ENCODE measurements at places on chromosomes 3 and 15.
A peak's percentile ranks its signal among the peaks of the same experiment; 100 is the strongest.

- no peak for DNase-seq
Measured at GRCh38 chr3:185423178-185423577, 60.2 kb downstream of the MAP3K13 start.

DNA sequence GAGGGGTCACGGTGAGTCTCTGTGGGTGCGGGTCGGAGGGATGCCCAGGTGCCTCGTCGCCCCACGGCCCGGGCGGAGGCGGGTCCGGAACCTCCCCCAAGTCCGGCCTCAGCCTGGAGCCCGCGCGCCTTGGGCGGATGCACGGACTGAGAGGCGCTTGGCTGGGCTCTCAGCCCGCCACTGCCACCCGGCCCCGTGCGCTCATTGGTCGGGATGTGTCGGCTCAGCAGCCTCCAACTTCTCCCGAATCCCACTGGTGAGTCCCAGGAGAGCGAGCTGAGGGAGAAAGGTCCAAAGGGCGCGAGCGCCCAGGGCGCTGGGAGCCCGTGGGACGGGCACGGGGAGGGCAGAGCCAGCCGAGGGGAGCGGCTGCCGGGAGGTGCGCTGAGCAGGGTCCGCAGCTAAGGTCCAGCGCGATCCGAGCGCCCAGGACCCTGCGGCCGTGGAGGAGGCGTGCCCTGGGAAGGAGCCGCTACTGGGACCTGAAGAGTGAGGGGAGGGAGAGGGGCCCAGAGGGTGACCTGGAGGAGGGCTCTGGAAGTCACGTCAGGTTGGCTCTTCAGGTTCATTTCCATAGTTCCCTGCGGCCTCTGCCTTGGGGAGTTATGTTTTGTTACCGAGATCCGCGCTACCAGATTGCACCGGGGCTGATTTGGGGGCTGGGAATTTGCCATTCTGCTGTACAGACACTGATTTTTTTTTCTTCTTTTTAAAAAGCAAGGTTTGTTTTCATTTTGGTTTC lies at the start of gene MME:
Gene MME (plus strand): TSS at position 574 of the 742 bp plus-strand sequence. CDS start 3,849 bp downstream, outside the sequence.
- peak; percentile 7 for DNase-seq

GRCh38 chr3:169255511-169255910 lies 408.0 kb downstream of the MECOM start:
- DNase-seq = no peak

DNA sequence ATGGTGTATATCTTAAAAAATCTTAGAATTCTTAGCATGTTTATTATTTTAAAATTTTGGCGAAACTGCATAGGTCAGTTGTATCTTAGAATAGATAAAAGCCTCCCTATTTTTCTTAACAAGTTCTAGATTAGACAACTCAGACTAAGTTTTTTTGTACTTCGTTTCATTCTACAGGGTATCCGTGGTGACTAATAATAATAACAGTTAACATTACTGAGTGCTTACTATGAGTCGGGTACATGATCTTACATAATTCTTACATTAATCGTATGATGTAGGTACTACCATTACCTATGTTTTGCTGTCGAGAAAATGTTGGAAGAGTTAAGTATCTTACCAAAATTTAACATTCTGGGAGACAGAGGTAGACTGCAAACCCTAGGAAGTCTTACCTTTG lies 60.7 kb downstream of the UBE2E2 start:
- no peak for DNase-seq

- peak; percentile 51 for DNase-seq
Measured at GRCh38 chr3:158794936-158795518, 6.8 kb upstream of the MFSD1 start.

- DNase-seq = peak; percentile 99
Measured at GRCh38 chr15:85380217-85380811, at the start of gene AKAP13. TSS of gene AKAP13 (plus strand) at chr15:85380603. CDS start at chr15:85485721, 105,118 bp downstream.

DNA sequence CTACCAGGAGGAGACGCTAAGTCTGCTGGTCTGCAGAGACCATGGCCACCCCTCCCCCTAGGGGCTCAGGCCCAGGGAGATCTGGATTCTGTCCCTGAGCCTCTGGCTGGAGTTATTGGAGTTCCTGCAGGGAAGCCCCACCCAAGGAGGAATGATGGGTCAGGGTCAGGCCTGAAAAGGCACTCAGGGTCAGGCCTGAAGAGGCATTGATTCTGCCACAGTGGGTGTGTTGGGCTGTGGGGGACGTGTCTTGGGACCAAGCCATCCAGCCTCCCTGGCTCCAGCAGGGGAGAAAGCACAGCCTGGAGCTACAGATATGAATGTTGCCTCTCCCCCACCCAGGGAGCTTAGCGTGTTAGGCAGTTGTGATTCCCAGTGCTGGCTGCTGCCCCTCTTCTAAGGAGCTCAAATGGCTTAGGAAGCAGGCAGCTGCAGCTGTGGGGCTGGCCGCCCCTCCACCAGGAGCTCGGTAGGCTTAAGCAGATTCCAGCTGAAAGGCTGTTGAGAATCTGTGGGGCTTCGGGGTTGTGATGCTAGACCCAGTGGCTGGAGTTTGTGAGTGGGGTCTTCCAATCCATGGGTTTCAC lies 176.7 kb downstream of the CHL1 start:
- DNase-seq = no peak

GRCh38 chr15:98914626-98915025 lies 93.0 kb downstream of the PGPEP1L start:
- no peak for DNase-seq

- peak; percentile 60 for DNase-seq
Measured at GRCh38 chr15:40470423-40471104, at the start of gene CHST14. TSS of gene CHST14 (plus strand) at chr15:40470984. CDS start at chr15:40471214, 230 bp downstream.

- peak; percentile 71 for DNase-seq
Measured at GRCh38 chr3:196288141-196288460, 575 bp upstream of the PCYT1A start.

DNA sequence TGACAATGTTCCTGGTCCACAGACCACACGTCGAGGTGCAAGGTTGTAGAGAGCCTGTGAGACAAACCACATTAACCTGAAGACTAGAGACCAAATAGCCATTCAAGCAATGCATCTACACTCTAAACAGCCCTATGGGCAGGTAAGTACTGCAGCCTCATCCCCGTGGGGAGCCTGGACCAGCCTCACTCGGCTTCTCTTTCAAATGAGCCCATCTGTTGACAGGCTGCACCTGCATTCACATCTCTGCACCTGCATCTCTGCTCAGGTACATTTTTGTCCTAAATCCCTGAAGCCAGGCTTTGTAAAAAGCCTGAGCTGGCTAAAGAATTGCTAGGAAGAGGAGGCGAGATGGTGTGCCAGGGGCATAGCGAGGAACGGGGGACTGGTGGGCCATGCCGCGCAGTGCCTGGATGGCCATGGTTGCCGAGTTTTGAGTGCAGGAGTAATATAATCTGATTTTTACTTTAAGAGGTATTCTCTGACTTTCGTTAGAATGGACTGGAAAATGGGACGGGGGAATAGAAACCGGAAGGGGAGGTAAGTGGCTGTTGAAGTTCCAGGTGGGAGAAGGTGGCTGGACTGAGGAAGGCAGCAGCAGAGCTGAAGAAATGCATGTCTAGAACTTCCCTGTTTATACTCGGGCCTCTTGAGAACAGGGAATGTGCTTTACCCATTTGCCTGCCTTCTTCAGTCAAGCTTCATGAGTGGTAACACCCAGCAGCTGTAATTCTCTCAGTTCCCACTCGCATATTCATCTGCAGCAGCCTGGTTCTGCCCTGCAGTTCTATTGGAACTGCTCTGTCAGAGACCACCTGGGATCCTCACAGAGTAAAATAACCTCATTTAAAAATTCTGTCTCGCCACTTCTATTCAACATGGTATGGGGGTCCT lies 226.4 kb downstream of the OPA1 start:
- DNase-seq = no peak

DNA sequence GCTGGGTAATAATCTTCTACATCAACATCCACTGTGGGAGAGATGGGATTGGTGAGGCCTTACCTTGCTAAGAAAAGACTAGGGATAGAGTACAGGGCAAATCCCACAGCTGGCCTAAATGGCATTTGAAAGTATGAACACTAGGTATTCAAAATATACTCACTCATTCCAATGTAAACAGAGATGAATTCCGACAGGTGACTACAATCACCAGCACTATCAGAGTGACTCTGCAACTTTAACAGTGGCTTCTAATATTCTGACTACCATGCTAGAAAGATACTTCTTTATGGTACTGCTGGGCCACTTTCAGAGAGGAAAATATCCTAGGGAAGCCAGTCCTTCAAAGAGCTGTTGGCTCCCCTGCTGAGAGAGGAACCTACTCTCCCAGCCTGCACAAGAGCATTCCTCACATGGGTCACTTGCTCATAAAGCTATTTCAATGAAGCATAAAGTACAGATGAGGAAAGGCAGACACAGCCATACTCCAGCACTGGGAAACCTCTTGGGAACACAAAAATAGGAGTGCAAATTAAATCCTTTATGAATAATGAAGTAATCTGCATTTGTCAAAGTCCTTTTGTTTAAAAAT lies 21.5 kb upstream of the MAN2C1 start:
- DNase-seq = peak; percentile 81
